Activated T-cell treated with anti-CD3 and anti-CD28 coated beads, Interleukin-2, amount 50 U/mL, for 48 hours (primary cell): ENCODE measurements at places on chromosomes 1 and 21.

- no peak for DNase-seq
Observed at GRCh38 chr1:189513091-189513490, 964.6 kb downstream of the BRINP3 start.

- DNase-seq = no peak
Observed at GRCh38 chr1:230759369-230760065, 12.3 kb downstream of the CAPN9 start.

DNA sequence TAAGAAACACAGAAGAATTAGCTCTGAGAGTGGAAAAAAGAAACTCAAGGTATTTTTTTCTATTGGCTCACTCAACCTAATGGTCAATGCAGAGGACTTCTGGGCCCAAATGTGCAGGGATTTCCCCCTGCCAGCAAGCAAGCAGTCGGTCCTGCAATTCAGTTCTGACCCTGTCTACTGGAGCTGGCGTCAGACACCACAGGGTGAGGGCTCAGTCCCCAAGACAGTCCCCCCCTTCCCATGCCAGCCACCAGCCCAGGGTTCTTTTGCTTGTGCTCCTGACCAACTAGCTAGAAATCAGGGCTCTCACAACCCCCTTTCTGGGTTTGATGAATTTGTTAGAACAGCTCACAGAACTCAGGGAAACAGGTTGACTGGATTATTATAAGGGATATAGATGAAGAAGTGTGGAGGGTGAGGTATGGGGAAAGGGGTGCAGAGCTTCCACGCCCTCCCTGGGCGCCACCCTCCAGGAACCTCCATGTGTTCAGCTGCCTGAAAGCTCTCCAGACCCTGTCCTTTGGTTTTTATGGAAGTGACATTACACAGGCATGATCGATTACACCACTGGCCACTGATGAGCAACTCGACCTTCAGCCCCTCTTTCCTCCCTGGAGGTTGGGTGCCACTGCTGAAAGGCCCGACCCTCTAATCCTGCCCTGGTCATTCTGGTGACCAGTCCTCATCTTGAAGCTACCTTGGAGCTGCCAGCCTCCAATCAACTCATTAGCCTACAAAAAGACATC is 22.5 kb upstream of the PWP2 start:
- no peak for DNase-seq

- DNase-seq = no peak
Observed at GRCh38 chr1:169456029-169456428, 28.8 kb upstream of the CCDC181 start.

- DNase-seq = no peak
Observed at GRCh38 chr1:18010408-18010807, 97.2 kb upstream of the IGSF21 start.
